CD4-positive, alpha-beta T cell treated with Interleukin-17A for 4 hours (primary cell): ENCODE measurements at places on chromosomes 11 and 22.
A peak's percentile ranks its signal among the peaks of the same experiment; 100 is the strongest.

DNA sequence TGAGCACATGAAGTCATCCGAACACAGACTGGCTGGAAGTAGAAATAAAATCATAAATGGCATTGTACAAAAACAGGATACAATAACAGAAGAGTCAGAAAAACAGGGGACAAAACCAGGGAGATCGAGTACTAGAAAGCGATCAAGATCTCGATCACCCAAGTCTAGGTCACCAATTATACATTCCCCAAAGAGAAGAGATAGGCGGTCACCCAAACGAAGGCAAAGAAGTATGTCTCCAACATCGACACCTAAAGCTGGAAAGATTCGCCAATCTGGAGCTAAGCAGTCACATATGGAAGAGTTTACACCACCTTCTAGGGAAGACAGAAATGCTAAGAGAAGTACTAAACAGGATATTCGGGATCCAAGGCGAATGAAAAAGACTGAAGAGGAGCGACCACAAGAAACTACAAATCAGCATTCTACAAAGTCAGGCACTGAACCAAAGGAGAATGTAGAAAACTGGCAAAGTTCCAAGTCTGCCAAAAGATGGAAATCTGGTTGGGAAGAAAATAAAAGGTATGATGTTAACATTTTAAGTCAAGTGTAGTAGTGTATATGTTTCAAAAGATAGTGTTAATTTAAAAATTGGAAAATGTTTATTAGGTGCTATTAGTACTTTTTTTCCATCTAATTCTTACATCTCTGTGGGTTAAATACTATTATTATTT is 9.4 kb downstream of the PCF11 start:
- DNase-seq, result no peak

GRCh38 chr22:42769574-42770447 is 49.1 kb upstream of the A4GALT start:
- DNase-seq, result no peak

DNA sequence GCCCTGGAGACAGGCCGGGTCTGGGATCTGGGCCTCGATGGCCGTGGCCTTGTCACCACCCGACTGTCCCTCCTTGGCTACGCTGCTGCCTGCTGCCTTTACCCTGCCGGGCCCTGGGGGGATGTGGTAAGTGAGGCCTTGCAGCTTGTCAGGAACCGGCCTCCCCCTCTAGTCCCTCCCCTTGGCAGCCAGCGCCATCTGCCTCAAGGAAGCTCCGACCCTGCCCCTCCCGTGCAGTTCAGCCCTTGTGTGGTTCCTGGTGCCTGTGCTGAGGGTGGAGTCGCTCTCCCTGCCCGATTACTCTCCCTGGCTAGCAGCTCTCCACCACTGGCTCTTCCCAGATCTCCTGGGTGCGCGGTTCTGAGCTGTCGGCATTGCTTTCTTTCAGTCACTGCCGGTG is 33.7 kb downstream of the CTTN start:
- no peak for DNase-seq

- no peak for DNase-seq
Measured at GRCh38 chr11:18669711-18670110, 28.9 kb upstream of the TMEM86A start.

- no peak for DNase-seq
Measured at GRCh38 chr11:87775036-87775435, 400.2 kb downstream of the RAB38 start.

- no peak for DNase-seq
Measured at GRCh38 chr11:35318977-35319925, 100.1 kb downstream of the SLC1A2 start.

GRCh38 chr11:43693731-43694130 is 13.2 kb downstream of the HSD17B12 start:
- DNase-seq, result no peak

GRCh38 chr11:126072141-126072741 is 9.6 kb upstream of the CDON start:
- DNase-seq, result no peak

GRCh38 chr22:32567544-32567943 is 92.9 kb downstream of the FBXO7 start:
- no peak for DNase-seq

GRCh38 chr11:926341-926916 is 759 bp downstream of the AP2A2 start:
- peak; percentile 22 for DNase-seq

DNA sequence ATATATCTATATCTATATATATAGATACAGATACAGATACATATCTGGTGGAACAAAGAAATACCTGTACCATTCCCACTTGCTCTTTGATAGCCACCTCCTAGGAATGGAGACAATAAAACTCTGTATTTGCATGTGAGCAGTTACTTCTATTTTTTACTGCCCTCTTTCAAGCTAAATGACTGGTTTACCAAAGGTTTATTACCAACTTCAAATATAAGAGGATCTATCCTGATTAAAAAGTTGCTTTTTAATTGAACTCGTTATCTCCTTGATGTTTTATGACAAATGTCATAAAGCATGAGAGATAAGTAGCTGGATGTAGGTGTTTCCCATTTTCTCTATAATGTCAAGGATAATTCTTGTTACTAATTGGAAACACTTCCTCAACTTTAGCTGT is 21.7 kb upstream of the GRIK4 start:
- DNase-seq, result no peak

- DNase-seq, result no peak
Measured at GRCh38 chr11:86687185-86687778, 14.9 kb upstream of the ME3 start.

- peak; percentile 58 for DNase-seq
Measured at GRCh38 chr11:67408437-67409200, 4.7 kb downstream of the TBC1D10C start.

GRCh38 chr22:35138521-35138920 is 72.6 kb downstream of the ISX start:
- DNase-seq, result no peak

DNA sequence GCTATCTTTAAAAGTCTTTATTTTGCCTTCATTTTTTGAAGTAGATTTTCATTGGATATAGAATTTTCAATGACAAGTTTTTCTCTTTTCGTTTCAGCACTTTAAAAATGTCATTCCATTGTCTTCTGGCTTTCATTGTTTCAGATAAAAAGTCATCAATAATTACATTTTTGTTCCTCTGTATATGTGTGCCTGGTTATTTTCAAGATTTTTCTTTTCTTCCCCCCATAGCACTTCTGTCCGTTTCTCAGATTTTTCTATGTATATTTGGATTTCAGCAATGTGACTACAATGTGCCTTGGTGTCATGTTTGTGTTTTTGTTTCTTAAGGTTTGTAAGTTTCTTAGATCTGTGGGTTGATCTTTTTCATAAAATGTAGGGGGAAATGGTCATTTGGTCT is 66.3 kb upstream of the HSD17B12 start:
- DNase-seq, result no peak

DNA sequence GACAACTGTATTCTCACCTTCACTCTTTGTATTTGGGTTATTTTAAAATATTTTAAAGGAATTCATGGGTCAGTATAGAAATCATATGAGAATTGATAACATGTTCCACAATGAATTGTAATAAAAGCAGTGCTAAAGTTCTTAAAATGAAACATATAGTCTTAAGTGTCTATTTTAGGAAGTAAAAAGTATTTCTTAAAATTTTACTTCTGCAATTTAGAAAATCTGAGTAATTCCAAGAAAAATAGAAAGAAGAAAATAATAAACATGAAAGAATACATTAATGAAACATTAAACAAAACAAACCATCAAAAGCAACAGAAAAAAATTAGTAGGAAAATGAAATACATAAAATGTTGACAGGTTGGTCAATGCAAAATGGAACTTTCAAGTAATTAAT is 332.4 kb downstream of the ETS1 start:
- DNase-seq, result no peak

DNA sequence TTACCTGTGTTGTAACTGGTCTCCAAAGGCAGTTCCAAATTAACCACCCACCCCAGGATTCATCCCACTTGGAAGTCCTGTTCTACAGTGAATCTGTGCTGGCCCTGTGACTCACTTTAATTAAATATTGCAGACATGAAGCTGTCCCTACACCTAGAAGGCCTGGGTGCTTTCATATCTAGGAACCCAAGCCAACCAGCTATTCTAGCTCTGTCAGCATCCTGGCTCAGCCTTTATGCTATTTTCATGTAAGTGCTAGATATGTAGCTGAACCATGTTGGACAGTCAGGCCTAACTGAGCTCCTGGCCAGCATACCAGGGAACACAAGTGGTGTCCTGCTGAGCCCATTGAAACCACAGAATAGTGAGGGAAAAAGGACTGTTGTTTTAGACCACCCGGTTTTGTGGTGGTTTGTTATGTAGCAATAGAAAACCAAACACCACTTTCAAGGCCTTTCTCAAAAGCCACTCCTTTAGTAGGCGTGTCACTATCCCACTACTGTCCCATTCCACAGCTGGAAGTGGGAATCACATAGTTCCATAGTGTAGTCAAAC is 30.3 kb downstream of the CNTF start:
- no peak for DNase-seq

- DNase-seq, result no peak
Measured at GRCh38 chr11:62882788-62883501, 2.2 kb downstream of the SLC3A2 start.

GRCh38 chr11:12043959-12044791 is 35.7 kb upstream of the DKK3 start:
- peak; percentile 72 for DNase-seq

DNA sequence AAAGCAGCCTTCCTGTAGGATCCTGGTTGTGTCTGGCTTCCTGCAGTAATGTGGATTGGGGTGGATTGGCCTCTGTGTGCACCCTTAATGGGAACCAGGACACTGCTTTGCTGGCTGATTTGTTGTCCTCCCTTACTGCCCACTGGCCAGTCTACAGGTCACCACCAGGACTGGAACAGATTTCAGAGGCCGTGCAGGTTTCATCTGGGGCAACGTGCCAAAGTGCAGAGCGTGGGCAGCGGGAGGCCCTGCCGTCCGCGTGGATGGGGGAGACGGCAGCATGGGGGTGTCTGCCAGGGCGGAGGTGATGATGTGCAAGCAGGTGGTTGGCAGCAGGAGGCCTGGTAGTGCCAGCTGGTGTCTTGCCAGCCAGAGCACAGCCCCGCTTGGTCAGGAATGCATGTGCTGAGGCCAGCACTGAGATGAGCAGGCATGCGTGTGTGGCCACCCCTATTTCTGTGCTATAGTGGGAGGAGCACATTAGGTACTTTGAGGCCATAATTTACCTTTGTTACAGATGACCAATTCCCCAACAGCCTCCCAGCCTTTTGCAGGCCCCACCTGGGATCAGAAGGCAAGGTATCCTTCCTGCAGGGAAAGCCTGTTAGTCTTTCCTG is 24.3 kb downstream of the BCR start:
- no peak for DNase-seq

DNA sequence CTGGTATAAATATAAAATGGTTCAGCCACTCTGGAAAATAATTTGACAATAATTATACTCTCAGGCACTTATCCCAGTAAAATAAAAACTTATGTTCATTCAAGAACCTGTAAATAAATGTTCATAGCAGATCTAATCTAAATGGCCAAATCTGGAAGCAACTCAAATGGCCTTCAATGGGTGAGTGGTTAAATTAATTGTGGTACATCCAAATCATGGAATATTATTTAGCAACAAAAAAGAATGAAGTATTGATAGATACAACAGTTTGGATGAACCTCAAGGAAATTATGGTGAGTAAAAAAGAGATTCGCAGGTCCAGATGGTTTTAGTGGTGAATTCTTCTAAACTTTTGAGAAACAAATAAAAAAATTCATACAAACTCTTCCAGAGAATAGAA is 287.0 kb upstream of the ZC3H12C start:
- DNase-seq, result no peak

GRCh38 chr11:100682247-100682969 is 4.7 kb upstream of the ARHGAP42 start:
- DNase-seq, result no peak

DNA sequence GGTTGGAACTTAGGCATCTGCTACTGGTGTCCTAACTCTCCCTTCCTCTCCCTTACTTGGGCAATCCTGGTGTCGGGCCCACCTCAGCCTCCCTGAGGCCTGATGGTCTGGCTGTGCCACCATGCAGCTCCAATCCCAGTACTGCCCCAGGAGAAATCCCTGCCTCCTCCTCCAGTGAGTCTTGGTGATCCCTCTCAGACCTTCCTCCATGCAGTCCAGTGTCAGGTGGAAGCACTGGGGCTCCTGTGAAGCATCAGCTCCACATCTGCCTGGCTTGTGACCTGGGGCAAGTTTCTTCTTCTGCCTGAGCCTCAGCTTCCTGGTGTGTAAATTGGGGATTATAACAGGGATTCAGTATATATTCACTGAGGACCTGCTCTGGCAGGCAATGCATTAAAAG is 1.8 kb upstream of the PELI3 start:
- no peak for DNase-seq

DNA sequence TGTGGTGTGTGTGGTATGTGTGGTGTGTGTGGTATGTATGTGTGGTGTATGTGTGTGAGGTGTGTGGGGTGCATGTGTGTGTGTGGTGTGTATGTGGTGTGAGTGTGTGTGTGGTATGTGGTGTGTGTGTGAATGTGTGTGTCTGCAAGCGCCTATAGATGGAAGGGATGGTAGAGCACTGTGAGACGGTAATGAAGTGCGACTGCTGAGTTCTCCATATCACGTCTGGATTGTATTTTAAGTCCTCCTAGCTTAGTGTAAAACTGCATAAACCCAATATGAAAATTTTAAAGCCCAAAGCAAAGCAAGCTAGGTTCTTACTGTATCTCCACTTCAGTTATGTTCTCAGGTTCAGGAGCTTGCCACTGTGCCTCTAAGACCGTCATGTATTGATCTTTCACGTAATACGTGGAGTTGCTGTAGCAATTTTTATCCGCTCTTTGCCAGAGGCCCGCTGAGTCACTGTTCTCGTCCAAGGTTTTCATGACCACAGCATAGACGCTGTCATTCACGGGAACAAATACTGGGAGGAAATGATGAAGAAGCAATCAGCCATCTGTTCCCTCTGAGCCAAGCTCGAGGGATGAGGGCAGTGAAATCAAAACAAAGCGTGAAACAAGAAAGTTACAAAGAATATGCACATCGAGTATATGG is 5.5 kb downstream of the PLET1 start:
- no peak for DNase-seq

DNA sequence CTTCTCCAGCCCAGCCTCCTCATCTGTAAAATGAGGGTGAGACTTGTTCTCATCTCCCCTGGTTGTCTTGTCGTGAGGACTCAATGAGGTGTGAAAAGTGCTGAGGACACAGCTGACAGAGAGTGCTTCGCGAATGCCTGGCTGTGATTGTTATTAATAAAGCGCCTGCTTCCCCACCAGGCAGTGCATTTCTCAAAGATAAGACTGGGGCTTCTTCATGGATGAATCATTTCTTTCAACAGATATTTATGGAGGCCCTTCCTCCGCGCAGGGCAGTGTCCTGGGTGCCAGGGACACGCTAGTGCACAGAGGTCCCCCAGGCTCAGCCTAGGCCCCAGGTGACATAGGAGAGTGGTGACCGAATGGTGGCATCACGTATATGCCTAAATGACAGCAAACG is 34.3 kb upstream of the SHISAL1 start:
- no peak for DNase-seq

GRCh38 chr11:116498161-116498560 is 274.6 kb downstream of the BUD13 start:
- DNase-seq, result no peak
